Right ventricle myocardium superior (tissue), 1 donor: ENCODE measurements at places on chromosomes 2 and 18.

DNA sequence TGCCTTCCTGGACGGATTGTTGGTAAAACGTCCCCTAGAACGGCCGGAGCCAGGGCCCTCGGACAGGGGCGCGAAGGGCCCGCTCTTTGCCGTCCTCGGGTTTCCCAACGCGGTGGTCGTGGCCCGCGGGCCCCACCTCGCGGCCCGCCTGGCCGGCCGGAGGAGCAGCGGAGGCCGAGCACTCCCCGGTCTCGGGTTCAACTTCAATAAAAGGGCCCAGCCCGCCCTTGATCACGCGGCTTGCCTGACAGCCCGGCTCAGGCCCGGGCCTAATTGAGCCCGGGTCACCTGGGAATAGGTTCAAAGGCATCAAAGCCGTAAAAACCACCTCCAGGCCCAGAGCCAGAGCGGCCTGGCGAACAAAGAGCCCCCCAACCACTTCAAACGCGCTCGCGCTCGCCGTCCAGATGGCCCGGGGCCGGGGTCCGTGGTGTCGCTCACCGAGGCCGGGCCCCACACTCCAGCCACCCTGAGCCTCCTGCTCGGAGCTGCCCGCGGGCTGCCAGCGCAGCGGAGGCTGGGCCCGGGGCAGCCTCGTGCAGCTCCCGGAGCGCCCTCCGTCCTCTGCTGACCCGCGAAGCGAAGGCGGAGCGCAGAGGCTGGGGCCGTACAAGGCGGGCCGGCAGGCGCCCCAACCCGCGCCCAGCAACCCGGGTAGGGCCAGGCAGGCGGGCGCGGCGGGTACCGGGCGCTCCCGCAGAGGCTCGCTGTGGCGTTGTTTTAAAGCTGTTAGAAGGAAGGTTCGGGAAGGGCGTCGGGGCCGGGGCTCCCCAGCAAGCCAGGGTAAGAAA lies 1.1 kb upstream of the TWIST2 start:
- no peak for DNase-seq

DNA sequence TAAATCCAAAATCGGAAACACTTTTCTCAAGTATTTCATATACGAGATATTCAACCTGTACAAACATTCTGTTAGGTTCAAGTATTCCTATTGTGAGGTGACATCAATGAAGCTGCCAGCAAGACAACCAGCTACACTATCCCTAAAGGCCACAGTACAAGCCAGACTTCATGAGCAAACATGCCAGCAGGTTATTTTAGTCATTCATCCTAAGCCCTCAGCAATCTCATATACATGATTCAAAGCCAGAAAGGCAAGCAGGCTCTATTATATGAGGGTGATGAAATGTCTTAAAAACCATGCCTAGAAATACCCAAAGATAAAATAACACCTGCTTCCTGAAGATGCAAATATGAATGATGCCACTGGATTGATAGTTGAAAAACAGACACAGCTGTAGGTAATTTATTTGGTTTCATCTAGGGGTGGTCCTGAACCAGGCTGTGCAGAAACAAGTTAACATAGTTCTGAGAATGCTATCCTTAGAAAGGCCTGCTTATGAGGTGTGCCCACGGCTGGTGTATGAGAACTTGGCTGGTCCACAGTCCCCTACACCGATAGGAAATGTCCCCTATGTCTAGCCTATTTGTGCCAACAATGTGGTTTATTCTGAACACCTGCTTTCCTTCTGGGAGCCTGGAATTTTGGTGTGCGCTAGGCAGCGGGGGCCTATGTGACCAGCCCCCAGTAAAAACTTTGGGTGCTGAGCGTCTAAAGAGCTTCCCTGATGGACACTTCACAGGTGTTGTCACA lies 48.2 kb upstream of the KIDINS220 start:
- no peak for DNase-seq

DNA sequence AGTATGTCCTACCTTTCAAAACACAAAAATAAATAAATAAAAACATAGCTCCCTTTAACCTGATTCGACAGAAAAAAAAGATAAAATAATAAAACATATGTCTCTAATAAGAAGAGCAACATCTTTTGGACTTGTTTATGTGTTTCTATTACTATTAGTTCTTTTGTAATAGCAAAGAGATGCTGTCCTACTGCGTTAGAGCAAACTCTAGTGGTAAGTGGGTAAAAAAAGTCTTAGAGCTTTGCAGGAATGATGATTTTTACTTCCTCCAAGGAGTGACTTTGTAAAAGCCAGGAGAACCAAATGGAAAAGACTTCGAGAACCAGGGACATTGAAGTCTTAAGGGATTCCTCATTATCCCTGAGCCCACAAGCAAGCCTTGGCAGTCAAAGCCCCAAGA lies 450.1 kb downstream of the METTL4 start:
- DNase-seq = no peak

- DNase-seq = no peak
Observed at GRCh38 chr2:221203125-221203524, 369.0 kb downstream of the EPHA4 start.

- no peak for DNase-seq
Observed at GRCh38 chr2:233837694-233838229, 16.6 kb downstream of the HJURP start.

- no peak for DNase-seq
Observed at GRCh38 chr18:55477499-55477859, 110.5 kb downstream of the TCF4 start.

DNA sequence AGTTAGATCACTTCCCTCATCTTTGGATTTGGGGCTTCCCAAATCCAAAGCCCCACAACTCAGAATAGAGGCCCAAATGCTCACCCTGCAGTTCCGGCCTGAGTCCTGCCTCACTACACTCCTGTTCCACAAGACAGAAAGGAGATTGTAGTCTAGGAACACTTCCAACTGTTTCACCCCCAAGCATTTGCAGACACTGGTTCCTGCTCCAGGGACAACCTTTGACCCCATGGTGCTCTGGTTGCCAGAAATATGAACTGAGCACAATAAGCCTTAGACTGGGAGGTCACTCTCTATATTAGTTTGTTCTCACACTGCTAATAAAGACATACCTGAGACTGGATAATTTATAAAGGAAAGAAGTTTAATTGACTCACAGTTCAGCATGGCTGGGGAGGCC lies 49.0 kb downstream of the HRH4 start:
- no peak for DNase-seq

- no peak for DNase-seq
Observed at GRCh38 chr2:47076126-47076506, 79.0 kb downstream of the STPG4 start.
